ENCODE measurements at places on chromosomes 4 and X.

GRCh38 chrX:17359500-17359899 is 15.5 kb upstream of the NHS start:
- no peak overlapping the region for H3K4me3 ChIP-seq
- DNase-seq: no peak
- H3K27me3 ChIP-seq: no peaks in the 10 kb centered on the region
- H3K4me1 ChIP-seq: no peaks in the 10 kb centered on the region
- no peak overlapping the region for H3K27ac ChIP-seq

DNA sequence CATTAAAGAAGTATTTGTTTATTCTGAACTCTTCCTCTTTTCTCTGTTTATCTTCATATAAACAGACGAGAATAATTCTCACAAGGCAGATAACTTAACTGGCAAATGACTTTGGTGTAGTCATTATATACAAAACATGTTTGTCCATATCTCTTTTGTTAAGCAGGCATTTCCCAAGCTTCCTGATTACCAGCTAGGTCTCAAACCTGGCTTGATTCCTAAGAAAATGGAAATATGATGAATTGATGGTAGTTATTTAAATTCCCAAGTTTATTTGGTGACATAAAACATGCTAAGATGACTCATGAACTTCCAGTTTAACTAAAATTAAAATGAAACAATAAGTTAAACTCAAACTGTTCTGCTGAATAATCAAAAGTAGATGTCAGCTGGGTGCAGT is 96.8 kb downstream of the ARSJ start:
- no peaks in the 10 kb centered on the region for H3K27me3 ChIP-seq
- H3K4me1 ChIP-seq: no peaks in the 10 kb centered on the region
- no peak for DNase-seq
- H3K4me3 ChIP-seq: no peak overlapping the region
- H3K36me3 ChIP-seq: no peaks in the 10 kb centered on the region
- no peak overlapping the region for H3K27ac ChIP-seq

DNA sequence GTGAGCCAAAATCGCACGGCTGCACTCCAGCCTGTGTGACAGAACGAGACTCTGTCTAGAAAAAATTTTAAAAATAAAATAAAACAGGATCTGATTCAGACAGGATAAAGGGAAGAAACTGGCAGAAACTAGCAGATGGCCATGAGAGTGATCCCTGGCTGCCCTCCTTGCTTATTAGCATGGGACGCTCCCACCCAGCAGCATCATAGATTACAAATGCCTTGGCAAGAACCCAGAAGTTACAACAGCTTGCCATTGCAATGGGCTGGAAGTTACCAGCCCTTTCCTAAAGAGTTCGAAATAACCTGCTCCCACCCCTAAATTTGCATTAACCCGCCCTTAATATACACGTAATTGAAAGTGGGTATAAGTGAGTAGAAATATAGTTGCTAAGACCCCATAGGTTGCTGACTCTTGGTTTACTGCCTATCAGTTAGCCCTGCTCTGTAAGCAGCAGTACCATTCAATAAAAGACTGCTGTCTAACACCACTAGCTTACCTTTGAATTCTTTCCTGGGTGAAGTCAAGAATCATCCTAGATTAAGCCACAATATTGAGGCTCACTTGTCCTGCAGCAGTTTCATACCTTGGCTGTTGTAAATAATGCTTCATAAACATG is 9.1 kb upstream of the XAGE2 start:
- H3K4me3 ChIP-seq: no peak overlapping the region
- H3K36me3 ChIP-seq: no peaks in the 10 kb centered on the region
- no peak overlapping the region for H3K27ac ChIP-seq
- no peaks in the 10 kb centered on the region for H3K27me3 ChIP-seq
- no peak for DNase-seq

- no peaks in the 10 kb centered on the region for H3K36me3 ChIP-seq
- no peak overlapping the region for H3K4me3 ChIP-seq
- peak overlapping the region; percentile 47 for H3K27ac ChIP-seq
- peak; percentile 53 for DNase-seq
These were observed 67.7 kb upstream of the H2AZ1 start for GRCh38 chr4:100017637-100018310.

DNA sequence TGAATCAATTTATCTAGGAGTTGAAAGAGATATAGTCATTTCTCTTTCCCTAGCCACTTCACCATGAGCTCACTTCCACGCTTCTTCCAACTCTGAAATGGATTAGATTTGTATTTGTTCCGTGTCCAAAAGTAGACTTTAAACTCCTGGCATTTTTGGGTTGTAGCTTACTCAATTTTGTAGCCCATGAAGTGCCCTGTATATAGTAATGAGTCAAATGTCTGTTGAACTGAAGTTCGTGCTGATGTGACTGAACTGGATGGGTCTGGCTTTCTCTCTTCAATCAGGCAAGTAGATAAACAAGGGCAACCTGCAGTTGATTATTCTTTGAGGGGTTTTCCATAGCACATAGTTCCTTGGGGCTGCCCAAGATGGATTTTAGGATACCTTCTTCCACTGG is 450.6 kb downstream of the SH2D1A start:
- no peak overlapping the region for H3K4me3 ChIP-seq
- no peak for DNase-seq
- H3K27me3 ChIP-seq: no peaks in the 10 kb centered on the region
- no peak overlapping the region for H3K27ac ChIP-seq
- no peaks in the 10 kb centered on the region for H3K4me1 ChIP-seq
- no peaks in the 10 kb centered on the region for H3K36me3 ChIP-seq

Measured in PC-9 (cell line).